ENCODE measurements at places on chromosomes 11 and 22.

GRCh38 chr11:86724137-86724536, 51.7 kb upstream of the ME3 start:
- DNase-seq, result no peak

DNA sequence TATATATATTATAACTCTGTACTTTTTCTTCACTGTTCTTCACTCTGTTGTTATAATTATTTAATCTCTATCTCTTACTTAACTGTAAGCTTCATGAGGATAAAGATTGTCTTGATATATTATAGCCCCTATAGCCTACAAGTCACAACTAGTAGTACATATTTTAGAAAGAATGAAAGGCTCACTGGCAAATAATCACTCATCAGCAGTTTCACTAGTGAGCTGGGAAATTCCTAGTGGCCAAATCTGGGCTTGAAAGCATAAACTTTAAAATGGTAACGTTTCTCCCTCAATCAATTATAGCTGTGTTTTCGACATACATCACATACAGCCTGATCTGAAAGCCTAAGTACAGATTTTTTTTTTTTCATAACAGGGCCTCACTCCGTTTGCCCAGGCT, 42.5 kb downstream of the CTSC start:
- DNase-seq, result no peak

DNA sequence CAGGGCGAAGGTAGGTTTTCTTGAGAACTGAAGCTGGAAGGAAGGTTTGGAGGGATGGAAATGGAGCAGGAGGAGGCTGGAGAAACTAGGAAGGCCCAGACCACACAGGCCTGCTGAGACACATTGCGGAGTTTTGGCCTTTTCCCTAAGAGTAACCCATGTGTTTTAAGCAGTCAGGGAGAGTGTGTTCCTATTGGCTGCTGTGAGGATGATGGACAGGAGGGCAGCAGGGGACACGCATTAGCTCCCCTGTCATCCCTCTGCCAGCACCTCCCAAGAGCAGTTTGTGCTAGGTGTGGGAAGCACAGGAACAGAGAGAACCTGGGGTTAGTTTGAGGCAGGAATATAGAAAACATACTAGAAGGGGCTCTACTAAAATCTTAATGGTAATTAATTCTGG, 842.1 kb downstream of the TBC1D22A start:
- no peak for DNase-seq

- DNase-seq, result no peak
These were observed 32.7 kb downstream of the DAGLA start for GRCh38 chr11:61712846-61713245.

DNA sequence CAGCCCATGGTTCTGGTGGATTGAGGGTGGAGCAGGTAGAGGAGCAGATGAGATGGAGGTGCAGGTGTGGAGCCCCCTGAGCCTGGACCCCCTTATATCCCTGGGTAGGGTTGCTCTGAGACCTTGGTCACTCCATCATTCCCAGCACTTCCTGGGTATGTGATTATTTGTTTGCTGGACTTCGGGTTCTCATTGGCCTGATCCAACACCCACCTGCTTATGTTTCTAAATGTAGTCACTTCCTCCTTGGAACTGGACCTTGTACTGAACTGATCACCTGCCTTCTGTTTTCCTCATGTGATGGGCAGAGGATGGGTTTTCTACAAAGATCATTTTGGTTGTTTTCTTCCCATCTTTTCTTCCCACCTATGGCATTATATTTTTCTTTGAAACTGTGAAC, at the start of gene KRTAP5-4:
TSS of gene KRTAP5-4 (minus strand) at position 53 of the 400 bp plus-strand sequence. CDS start at position 8, 45 bp downstream.
- no peak for DNase-seq

DNA sequence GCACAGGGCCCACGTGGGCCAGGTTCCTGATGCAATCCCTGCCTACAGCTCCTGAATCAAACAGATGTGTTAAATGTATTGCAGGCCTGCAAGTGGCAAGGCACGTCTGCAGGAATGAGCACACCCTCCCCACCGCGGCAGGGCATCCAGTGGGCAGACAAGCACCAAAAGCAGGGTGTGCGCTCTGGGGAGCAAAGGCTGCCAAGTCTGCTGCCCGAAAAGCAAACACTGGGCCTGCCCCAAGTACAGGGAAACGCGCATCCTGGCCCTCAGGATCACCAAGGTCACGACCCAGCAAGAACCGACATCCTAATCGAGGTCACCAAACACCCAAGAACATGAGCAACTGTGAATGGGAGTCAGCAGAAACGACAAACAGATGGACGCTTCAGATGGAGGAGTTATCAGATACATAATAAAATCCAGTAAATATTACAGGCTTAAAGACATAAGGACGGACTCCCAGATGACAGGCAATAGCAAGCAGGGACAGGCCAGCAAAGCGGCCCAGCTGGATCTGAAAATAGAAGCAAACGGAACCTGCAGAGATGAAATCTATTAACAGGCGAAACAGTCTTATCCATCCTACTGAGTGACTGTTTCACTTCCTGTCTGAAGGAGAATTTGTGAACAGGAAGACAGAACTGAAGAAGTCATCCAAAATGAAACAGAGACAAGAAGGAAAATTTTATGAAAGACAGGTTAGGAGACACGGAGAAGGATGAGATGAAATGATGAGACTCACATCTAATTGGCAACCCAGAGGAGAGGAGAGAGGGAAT, 26.7 kb downstream of the CARS1 start:
- no peak for DNase-seq

DNA sequence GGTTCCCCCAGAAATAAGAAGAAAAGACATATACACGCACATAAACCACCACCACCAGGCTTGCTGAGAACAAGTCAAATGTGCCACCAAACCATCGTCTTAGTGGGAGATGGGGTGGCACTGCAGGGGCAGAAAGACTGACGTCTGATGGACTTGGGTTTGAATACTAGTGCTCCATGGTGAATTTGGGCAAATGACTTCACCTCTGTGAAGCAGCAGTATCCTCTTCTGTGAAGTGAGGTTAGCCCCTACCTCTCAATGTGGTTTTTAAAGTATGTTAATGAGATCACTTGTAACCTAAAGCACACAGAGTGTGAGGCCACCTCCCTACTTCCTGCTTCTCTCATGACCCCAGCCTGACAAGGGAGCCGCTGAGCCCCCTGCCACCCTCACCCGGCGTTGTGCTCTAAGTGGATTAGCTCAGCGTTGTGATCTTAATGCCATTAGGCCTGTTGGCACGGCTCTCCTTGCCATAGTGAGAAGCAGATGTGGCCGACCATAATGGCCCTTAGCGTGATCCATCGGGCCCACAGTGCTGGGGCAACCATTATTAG, 14.4 kb downstream of the ZBTB16 start:
- DNase-seq, result no peak

GRCh38 chr11:83863272-83863671, 577.1 kb upstream of the CCDC90B start:
- DNase-seq, result no peak

GRCh38 chr11:44028816-44029506, 18.8 kb upstream of the ACCSL start:
- DNase-seq, result no peak

GRCh38 chr11:8000390-8000789, 13.3 kb downstream of the EIF3F start:
- no peak for DNase-seq

DNA sequence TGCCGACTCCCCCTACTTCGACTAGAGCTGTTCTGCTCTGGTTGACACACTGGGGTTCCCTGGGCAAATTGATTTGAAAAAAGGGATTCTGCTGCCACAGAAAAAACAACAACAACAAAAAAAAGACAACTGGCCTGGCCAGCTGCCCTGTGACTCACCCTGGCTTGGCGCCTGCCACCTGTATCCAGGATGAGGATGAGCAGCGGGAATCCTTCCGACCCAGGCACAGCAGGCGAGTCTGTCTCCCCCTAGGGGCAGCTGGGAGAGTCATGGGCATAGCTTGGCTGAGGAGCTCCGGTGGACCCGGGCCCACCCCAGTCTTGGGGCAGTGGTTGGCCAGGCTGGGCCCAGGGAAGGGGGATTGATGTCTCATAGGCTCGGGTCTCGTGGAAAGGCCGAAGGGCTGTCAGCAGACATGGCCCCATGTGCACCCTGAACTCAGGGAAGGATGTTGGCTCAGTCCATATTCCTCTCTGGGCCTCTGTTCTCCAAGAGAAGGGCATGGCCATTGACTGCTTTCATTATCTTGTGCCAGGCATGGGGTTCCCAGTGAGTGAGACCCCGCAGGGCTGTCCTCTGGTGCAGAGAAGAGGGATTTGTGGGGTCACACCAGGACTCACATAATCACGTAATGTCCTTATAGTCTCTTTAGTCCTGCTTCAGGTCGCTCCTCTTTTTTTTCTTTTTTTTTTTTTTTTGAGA, 10.4 kb upstream of the SUN2 start:
- peak; percentile 71 for DNase-seq

DNA sequence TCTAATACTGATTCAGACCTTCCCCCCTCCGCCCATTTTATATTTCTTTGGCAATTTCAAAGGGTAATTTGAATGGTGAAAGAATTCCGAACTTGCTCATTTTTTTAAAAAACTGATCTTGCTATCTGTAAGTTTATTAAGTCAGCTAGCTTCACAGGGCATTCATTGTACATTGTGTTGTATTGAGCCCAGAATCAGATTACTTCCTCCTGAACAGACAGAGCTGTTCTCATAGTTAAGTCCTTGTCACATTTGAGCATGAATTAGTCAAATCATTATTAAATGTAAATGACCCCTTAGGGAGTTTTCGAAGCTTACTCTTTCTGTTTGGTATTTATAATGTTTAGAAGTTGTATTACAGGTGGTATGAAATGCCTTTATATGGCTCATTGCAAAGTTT, 34.4 kb downstream of the CYP2R1 start:
- DNase-seq, result no peak

DNA sequence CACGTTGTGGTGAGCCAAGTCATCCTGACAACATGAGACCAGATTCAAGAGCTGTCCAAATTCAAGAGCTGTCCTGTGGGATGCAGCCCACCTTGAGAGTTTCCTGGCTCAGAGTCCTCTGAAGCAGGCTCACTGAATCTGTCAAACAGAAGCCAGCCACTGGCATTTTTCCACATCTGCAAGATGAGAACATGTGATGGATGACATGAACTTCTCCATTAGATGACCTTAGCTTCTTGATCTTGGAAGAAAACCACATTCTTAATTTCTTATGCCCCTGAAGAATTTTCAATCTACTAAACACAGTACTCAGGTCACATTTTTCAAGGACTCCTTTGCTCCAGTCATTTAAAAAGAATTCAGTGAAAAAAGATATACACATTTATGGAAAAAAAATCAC, 291.0 kb downstream of the GUCY1A2 start:
- DNase-seq, result no peak

DNA sequence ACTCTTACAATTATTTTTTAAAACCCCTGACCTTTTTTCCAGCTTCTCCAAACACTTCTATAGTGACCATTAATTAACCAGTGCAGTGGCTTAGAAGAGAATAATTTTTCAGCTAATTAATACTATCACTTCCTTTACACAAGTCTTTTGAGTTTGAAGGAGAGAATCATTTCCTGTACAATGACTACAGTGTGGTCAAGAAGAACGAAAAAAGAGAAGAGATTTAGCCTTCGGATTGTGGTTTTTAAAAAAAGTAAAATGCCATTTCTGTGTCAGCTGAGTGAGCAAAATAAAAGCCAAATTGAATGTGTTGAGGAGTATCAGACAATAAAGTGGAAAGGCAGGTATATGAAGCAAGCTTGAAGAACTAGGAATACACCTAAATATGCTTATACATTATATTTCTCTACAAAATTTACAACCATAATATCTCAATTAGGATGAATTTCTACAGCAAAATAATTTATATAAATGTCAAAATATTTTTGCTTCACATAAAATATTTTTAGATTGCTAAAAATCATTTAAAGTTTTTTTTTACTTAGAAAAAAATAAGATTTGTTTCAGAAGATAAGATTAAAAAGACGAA, 1155.2 kb upstream of the CNTN5 start:
- no peak for DNase-seq

GRCh38 chr22:43587574-43587973, 175.8 kb downstream of the MPPED1 start:
- no peak for DNase-seq

GRCh38 chr11:1823376-1824220, 11.2 kb upstream of the SYT8 start:
- DNase-seq, result no peak

DNA sequence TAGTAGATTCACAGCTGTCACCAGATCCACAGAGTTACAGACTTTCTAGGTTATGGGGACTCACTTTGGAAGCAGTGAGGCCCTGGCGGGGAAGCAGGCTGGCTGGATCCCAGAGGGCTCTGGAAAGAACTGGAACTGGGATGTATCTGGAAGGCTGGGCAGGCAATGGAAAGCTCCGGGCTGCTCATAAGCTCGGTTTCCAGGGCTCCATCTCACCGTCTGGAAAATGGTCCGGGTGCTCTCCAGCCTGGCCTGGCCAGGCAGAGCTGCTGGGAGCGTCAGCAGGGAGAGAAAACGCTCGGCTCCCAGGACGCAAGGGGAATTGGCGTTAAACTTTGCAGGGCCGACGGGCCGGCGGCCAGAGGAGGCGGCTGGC, 335 bp upstream of the SEZ6L start:
- DNase-seq, result peak; percentile 10

- no peak for DNase-seq
These were observed 3.7 kb downstream of the CBX6 start for GRCh38 chr22:38868286-38868721.

DNA sequence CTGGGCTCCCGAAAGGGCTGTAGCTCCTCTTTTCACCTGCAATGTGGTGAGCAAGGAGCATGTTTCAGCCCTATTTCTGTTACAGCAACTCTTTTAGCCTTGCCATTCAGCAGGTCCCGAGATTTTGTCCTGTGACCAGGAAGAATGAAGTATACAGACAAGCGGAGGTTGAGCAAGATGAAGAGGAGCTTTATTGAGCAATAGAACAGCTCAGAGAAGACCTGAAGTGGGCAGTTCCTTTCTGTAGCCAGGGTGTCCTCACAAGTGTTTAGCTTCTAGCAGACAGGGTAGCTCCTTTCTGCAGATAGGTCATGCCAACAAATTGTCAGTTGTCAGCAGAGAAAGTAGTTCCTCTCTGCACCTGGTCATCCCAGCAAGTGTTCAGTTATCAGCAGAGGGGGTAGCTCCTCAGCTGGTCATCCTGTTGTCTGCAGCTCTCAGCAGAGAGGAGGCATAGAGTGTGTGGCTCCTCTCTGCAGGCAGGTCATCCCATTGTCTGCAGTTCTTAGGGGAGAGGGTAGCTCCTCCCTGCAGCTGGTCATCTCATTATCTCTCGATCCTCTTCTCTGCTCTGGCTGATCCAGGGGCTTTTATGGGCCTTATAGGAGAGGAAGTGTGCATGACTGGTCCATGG, 5.4 kb upstream of the OR56A4 start:
- DNase-seq, result no peak

- no peak for DNase-seq
These were observed 879.4 kb upstream of the TENM4 start for GRCh38 chr11:80320226-80320625.

GRCh38 chr11:85965202-85965601, 103.7 kb downstream of the PICALM start:
- no peak for DNase-seq

- DNase-seq, result no peak
These were observed 5.9 kb downstream of the TAB1 start for GRCh38 chr22:39405346-39406085.
